Fibroblast of the conjunctiva (primary cell): ENCODE measurements at places on chromosomes 16 and 17.
A peak's percentile ranks its signal among the peaks of the same experiment; 100 is the strongest.

GRCh38 chr17:57918017-57918895 is 37.0 kb downstream of the CUEDC1 start:
- no peak for DNase-seq

- DNase-seq, result no peak
Observed at GRCh38 chr16:60558936-60559335, 1477.3 kb downstream of the CDH8 start.

- DNase-seq, result no peak
Observed at GRCh38 chr17:63364944-63365343, 81.2 kb downstream of the CYB561 start.

- peak; percentile 28 for DNase-seq
Observed at GRCh38 chr16:23435500-23435899, 17.5 kb downstream of the COG7 start.

DNA sequence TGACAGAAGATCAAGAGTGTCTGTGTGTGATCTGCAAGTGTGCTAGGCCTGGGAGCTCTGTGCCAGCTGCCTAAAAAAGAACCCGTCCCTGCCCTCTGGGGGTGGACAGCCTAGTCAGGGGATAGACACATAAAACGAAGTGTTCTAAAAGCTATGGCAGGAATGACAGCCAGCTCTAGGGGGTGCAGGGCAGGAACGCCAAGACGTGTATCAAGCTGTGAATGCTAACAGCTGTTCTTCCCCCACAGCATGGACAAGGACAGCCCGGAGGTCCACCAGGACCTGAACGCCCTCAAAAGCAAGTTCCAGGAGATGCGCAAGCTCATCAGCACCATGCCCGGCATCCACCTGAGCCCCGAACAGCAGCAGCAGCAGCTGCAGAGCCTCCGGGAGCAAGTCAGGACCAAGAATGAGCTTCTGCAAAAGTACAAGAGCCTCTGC is 5.1 kb downstream of the RASD1 start:
- DNase-seq, result no peak

DNA sequence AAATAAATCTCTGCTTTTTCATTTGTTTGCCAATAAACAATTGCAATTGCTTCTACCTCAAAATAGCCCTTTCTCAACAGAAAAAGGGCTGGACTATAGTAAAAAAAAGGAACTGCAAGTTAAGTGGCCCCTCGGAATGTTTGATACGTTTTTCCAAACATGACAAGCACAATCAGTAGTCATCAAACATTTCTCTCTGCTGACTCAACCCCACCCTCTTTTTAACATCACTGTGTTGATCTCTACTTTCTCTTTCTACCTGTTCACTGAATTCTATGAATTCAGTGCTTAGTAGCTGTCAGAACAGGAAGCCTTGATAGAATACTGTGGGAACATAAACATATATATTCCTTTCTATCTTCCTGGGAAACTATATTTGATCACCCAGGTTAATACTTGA is 116.5 kb upstream of the AXIN2 start:
- no peak for DNase-seq

GRCh38 chr17:47720754-47721533 is 12.1 kb upstream of the TBX21 start:
- DNase-seq, result no peak

GRCh38 chr17:81509207-81509971 is 3.2 kb downstream of the ACTG1 start:
- no peak for DNase-seq

DNA sequence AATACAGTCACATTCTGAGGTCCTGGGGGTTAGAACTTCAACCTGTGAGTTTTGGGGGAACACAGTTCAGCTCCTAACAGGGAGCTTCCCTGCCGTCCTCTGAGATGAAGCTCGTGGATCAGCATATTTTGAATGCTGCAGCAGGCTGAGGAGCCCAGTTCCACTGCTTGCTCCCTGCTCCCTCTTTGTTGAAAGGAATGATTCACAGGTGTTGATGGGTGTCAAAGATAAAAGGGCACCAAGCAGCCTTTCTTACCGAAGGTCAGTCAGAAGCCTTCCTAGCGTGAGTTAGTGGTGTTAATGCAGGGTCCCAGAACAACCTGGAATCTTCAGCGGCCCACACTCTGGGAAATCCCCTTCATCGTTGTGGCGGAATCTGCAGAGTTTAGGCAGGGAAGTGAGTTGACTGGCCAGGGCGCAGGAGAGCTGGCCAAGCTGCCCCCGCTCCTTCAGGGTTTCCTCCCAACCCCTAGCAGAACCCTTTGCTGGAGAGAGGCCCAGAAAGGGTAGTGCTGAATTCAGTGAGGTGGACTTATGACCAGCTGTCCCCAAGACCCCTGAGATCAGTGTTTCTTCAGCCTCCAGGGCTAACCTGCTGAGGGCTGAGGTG is 114.8 kb downstream of the GNAO1 start:
- DNase-seq, result no peak
